ENCODE measurements at places on chromosomes 12 and 14.
A peak's percentile ranks its signal among the peaks of the same experiment; 100 is the strongest.

DNA sequence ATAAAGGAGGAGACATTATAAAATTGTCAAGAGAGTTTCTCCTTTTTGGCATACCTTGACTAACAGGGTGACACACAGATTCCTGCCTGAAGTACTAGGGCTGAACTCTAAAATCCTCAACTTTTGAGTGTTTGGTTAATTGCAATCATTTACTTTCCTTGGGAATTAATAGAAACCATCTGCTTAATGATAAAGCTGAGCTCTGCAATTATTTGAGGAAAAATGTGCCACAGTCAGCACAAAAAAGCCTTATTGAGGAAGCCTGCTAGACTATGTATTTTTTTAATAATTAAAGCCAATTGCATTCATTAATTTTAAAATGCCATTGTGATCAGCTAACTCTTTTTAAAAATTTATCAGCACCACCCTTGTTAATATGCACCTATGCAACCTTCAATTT is 38.7 kb downstream of the PRICKLE1 start:
- DNase-seq, result no peak

- DNase-seq, result no peak
Measured at GRCh38 chr12:75655315-75655806, 144.0 kb upstream of the KRR1 start.

- no peak for DNase-seq
Measured at GRCh38 chr12:89347325-89347829, 4.9 kb downstream of the DUSP6 start.

- DNase-seq, result no peak
Measured at GRCh38 chr12:132142679-132143335, 1.3 kb downstream of the DDX51 start.

DNA sequence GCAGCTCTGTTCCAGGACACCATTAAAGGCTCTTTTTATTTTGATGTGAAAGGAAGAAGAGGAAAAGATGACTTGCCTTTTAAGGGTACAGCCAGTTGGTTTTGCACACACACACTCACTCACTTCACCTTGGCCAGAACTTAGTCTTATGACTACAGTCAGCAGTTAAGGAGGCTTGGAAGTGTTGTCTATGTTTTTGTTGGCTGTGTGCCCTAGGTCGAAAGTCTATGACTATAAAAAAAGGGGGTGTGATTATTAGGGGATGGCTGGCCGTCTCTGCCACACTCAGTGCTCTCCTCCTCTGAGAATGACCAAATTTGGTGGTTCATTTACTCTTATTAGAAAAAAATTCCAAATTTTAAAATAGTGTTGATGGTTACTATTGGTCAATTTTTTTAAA is 139.5 kb upstream of the OTX2 start:
- DNase-seq, result no peak

DNA sequence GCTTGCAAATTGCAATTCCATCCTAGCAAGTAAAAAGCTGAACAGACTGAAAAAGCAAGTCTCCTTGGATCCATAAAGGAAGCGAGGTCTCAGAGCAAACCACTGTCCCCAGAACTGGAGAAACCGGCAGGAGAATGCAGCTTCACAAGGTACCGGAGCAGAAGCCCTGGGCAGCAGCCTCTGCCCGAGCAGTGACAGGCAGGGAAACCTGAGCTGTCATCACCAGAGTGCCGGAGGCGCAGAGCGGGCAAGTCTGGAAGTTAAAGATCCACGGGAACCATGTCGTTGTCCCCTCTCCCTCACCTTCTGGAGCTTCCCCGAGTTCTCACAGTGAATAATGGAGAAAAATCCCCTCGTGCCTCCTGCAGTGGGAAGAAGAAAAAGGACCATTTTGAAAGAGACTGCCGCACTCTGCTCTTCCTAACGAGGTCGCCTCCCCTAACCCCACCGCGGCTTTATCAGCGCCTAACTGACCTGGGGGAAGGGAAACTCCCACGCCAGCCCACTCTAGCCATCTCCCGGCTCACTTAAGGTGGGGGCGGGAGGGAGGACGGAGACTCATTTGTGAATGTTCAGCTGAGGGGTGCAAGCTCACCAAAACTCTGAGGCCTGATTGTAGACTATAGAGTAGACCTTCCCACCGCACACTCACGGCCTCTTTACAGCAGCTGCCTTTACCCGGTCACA is 27.8 kb downstream of the FBXL14 start:
- DNase-seq, result no peak

- DNase-seq, result no peak
Measured at GRCh38 chr14:81559385-81559784, 25.7 kb upstream of the SEL1L start.

DNA sequence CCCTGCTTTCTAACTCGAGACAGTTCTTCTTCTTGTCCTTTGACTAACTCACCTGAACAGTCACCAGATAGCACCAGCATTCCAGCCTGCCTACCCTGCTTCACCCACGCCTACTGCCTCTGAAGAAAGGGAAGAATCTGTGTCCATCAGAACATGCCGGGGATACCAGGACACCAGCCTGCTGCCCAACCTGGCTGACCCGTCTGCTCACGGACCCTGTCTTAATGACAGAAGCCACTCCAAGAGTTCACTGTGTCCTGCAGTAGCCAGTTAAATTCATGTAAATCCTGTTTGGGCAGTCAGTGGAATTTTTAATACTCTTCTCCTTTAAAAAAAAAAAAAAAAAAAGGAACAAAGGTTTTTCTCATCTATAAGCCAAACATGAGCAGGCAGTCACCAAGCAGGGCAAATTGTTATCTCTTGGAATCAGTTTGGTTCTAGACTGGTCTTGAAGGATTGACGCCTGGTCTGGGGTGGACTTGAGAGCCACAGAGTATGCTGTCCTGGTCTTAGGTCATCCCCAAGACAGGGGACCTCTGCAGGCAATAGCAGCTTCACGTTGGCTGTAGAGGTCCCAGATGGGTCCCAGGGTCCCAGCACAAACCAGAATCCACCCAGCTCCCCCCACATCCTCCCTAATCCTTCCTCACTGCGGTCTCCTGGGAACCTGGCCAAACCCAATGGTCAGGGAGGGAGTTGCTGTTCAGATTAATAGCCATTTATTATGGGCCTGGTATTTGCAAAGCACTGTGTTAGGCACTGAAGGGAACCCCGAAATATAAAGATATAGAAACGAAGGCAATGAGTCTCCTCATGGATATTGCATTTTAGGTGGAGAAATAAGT is 181.1 kb upstream of the HIF1A start:
- DNase-seq, result no peak

DNA sequence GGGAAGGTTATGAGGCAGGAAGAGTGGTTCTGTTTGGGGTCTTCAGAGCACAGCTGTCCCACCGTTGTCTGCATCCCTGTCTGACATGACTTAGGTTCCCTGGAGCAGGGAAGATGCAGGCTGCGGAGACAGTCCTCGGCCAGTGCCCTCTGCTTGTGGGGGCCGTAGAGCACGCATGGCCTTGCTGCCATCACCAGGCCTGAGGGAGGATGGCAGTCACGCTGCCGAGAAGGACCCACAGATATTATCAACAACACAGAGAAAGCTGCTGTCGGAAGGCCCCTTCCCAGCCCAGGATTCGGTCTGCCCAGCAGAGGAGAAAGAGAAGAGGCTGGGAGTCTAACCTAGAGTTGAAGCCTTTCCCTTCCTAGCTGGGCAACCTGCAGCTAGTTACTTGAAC is 35.0 kb downstream of the ERH start:
- DNase-seq, result no peak

- no peak for DNase-seq
Measured at GRCh38 chr14:28769276-28769880, 2.8 kb downstream of the FOXG1 start.

- DNase-seq, result no peak
Measured at GRCh38 chr12:58148405-58148804, 207.0 kb downstream of the ATP23 start.

- DNase-seq, result no peak
Measured at GRCh38 chr14:32682214-32682613, 256.5 kb upstream of the NPAS3 start.

GRCh38 chr12:116892349-116893140 is 11.3 kb upstream of the HRK start:
- DNase-seq, result no peak

- DNase-seq, result no peak
Measured at GRCh38 chr14:78417532-78417931, 247.4 kb downstream of the NRXN3 start.

- DNase-seq, result no peak
Measured at GRCh38 chr12:62847709-62848108, 87.2 kb downstream of the PPM1H start.

GRCh38 chr12:6452245-6452943 is 552 bp downstream of the TAPBPL start:
- no peak for DNase-seq

GRCh38 chr12:120257041-120257821 is 8.3 kb downstream of the PXN start:
- DNase-seq, result no peak

DNA sequence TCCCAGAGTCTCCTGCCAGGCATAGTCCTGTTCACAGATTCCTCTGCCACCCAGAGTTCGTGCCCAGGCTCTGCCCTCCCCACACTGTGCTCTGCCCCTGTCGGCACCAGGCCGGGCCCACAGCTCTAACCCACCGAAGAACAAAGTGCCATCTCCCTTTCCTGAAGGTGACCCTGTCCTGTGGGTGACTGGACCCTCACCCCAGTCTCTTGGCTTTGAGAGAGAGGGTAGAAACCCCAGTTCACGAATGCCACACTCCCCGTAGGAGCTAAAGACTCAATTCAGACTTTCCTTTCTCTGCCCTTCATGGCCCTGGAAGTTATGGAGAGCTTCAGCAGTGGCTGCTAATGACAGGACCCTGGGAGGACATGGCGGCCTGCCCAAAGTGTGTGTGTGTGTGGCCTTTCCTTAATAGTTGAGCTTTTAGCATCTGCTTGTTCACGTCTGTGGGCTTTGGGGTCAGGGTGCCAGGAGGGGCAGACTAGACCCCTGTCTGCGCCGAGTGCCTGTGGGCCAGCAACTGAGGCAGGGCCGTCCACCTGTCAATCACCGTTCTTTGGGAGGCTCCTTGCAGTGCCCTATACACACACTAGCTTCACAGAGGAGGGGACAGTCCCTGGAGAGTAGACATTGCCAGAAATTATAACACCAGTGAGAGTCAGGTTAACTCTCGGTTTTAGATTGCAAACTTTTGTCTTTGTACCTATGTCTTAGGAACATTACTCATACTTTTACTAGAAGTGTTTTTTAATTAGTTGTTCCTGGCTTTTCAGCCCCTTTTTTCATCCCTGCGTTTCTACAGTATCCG is 84.6 kb upstream of the DYNC1H1 start:
- no peak for DNase-seq

- no peak for DNase-seq
Measured at GRCh38 chr14:33061667-33062325, 123.1 kb downstream of the NPAS3 start.

DNA sequence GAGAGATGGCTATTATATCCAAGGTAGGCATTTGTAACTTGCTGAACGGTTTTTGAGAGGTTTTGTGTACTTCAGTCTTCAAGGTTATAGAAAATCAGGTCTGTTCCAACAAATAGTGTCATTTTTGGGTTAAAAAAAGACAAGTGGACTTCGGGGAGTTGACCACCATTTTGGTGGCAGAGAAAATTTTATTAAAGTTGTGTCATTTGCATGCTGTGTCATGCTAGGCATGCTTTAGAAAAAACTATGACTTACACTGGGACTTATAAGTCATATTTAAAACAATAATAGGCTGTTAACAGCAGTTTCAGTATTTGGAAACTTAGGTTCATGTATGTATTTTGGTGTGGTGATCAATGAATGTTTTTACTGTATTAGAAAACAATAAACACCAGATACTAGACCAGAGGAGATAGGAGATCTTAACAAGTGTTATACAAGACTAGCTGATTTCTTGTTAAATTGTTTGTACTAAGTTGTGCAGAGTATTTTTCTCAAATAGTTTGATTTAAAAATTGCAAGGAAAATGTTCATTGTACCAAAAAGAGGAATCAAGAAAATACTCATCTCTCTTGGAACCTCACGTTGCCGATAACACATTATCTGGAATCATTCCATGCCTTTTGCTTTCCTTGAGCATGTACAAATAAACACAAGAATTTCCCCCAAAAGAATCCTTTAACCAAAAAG is 1.4 kb downstream of the RAN start:
- no peak for DNase-seq

DNA sequence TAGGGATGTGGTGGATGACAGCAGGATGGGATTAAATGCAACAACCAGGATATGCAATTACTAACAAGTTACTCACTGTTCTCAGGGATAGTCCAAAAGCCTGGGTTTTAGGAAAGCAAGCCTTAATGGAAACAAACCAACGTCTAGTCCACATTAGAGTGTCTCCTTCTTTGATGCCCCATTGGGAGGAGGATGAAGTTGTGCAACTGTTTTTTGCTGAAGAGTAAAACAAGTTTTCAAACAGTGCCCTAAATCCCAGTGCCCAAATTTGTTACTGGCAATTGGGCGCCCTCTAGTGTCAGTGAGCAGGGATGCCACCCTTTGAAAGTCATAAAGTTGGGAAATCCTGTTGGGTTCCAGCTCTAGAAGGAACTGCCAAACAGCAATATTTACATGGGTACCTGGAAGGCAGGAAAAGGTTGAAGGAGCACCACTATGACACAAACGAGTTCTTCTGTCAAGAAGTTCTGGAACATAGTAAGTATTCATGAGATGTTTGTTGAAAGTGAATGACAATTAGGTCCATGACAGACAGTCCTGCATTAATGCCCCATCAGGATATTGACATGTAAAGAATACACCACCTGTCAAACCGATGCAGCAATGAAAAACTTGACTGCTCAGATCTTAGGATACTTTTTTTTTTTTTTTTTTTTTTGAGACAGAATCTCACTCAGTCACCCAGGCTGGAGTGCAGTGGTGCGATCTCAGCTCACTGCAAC is 11.1 kb upstream of the DPF3 start:
- peak; percentile 51 for DNase-seq

DNA sequence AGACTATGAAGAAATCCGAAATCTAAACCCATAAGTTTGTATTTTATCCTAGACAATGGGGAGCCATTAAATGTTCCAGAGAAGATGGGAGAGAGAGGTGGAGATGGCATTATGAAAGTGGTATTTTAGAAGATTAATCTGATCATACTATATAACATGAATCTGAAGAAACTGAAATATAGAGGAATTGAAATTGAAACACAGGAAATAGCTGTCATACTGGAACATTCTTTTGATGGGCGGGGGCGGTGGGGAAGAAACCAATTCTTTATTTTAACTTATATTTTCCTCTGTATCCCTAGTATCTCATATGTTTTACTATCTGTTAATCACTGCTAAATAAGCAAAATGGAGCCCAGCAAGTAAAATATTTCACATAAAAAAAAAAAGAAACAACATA is 27.0 kb upstream of the FOXN3 start:
- peak; percentile 47 for DNase-seq

All from GM13976 (cell line).